Bone marrow (tissue), 2 donors: ENCODE measurements at places on chromosomes 7 and 10.

DNA sequence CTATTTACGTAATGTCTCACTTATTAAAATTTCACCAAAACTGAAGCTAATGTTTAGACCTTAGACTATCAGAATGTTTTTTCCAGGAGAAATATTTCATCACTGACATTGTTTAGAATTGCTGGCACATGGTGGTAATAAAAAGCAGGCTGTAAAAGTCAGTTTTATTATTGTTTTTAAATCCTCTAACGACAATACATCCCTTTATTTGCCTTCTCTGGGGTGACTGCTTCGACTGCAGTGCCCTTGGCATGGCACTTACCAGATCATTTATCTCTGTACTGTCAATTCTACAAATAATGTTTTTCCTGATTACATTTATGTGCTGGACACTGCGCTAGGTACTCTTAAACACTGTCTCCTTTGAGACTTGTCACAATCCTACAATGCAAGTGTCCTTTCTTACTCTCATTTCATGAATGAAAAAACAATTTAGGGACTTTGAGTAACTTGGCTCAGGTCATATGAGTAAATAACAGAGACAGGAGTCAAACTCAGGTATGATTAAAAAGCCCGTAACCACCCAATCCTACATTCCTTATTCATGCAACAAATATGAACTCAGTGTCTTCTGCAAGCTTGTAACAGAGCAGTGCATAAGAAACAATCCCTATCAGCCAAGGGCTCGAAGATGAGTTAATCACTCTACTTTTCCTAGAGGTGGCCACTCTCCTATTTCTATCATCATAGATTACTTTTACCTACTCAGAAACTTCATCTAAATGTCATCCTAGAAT is 5.6 kb upstream of the ING3 start:
- no peak for DNase-seq

- DNase-seq = no peak
Observed at GRCh38 chr10:81876253-81877077, 1.5 kb downstream of the NRG3 start.

- DNase-seq = no peak
Observed at GRCh38 chr10:11227103-11227502, 209.4 kb downstream of the CELF2 start.

GRCh38 chr10:113001599-113002448 is 51.8 kb downstream of the TCF7L2 start:
- no peak for DNase-seq
